ENCODE measurements at places on chromosomes 4 and X.
A peak's percentile ranks its signal among the peaks of the same experiment; 100 is the strongest.

GRCh38 chrX:103211012-103211715 is 3.7 kb upstream of the BEX4 start:
- DNase-seq: no peak

DNA sequence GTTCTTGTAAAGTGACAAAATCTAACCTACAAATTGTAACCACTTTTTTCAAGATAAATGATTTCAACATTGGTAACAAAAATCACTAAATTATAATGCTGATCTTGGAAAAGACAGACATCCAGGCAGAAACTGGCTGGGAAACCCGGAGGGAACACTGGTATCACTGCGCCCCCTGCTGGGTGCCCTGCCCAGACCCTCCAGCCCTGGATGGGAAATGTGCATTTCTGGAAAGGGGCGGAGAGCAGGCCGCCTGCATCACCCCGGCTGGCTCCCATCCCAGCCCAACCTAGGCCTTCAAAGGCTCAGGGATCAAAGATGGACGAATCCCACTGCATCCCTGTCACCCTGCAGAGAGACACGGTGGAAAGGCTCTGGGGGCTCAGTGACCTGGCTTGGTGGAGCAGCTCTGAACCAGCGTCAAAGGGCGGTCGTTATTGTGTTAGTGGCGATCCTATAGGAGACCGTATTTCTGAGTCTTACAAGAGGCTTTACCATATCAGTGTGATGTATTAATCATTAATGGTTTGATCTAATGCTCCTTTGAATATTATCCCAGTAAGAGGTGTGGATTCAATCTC is 37.3 kb downstream of the ACOX3 start:
- no peak for DNase-seq

DNA sequence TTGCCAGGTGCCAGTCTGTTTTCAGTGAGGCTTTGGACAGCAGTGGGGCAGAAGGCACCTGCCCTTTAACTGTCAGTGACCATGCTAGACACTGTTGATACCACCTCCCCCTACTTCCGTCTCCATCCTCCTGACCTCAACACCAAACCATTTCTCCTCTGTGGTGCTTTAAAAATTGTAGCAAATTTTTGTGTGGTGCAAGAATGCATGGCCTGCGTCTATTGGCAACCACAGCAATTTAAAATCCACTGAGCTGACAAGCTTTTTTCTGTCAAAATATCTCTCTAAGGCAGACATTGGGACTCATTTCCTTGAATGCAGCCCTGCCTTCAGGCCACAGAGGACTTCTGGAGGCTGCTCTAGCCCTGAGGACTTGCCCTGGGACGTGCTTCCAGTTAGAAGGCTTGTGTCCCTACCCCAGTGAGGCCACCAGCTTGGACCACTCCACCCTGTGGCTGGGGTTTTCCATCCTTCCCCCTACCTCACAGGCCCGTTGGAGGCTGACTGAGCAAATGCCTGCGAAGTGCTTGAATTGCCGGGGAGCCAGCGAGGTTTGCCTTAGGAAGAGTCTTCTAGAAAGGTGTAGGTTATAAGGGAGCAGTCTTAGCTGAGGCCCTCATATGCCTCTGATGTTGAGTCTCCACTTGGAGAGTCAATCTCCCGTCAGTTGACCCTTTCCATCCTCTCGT is 6.9 kb downstream of the PRRG3 start:
- no peak for DNase-seq

DNA sequence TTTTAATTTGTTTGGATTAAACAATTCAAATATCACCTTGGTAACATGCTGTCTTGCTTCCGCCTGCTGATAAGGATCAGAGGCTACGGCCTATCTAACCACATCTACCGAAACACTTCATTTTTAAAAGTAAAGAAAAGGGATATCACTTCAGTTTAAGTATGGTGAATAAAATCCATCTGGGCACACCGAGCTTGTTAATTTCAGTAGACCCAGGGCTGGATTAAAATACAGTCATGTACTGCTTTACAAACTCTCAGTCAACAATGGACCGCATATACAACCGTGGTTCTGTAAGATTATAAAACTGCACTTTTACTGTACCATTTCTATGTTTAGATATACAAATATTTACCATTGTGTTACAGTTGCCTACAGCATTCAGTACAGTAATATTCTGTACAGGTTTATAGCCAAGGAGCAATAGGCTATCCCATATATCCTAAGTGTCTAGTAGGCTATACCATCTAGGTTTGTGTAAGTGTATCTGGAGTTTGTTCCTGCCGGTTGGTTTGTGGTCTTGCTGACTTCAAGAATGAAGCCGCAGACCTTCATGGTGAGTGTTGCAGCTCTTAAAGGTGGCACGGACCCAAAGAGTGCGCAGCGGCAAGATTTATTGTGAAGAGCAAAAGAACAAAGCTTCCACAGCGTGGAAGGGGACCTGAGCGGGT is 40.0 kb downstream of the SEPTIN11 start:
- DNase-seq: peak; percentile 26

GRCh38 chr4:78645853-78646757 is 94.5 kb downstream of the ANXA3 start:
- DNase-seq: no peak

GRCh38 chrX:100586747-100587146 is 2.0 kb downstream of the TNMD start:
- DNase-seq: no peak

- DNase-seq: no peak
Measured at GRCh38 chrX:134161162-134161561, 75.8 kb upstream of the CCDC160 start.

- DNase-seq: no peak
Measured at GRCh38 chr4:92451782-92452181, 148.0 kb downstream of the GRID2 start.

DNA sequence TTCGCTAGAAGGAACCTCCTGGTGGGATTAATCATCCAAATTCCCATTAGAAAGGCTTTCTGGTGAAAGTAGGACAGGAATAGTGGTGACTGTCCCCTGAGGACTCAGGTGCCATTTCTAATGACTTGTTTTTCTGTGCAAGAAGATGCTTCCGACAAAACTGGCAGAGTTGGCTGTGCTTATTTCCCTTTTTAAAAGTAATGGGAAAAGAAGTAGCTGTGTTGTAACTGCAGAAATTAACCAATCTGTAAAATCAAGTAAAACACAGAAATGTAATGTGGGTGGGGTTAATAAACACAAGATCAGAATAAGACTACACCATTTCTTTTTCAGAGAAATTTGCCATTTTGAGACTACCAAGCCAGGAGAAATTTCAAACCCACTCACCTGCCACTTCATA is 55.0 kb upstream of the FAM9B start:
- no peak for DNase-seq

- no peak for DNase-seq
Measured at GRCh38 chrX:40282946-40283660, 185.3 kb upstream of the BCOR start.

DNA sequence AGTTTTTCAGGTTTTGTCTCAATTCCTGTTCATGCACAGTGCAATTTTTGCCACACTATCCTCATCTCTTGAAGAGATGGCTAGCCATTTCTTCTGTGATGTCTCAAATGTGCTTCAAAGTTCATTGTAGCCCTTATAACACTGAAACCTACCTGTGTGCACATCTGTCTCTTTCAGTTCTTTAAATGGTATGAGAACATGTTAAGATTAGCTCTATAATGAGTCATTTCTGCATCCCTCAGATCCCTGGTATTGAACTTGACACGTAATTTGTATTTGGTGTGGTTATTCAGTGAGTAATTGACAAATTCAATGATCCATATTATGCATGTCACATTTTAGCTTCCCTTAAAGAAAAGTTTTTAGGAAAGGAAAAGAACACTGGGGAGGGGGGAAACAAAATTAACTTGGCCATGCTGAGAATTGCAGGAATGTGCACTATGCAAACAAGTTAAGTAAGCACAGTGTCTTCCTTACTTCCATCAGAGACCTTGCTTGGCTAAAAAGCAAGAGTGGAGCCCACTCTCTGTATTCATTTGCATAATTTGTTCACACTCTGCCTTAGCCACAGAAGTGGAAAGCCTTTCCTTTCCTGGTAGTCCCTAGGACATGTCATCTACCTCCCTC is 659.8 kb upstream of the MAGEB2 start:
- DNase-seq: no peak

- DNase-seq: no peak
Measured at GRCh38 chr4:87857789-87858188, 25.0 kb downstream of the MEPE start.

DNA sequence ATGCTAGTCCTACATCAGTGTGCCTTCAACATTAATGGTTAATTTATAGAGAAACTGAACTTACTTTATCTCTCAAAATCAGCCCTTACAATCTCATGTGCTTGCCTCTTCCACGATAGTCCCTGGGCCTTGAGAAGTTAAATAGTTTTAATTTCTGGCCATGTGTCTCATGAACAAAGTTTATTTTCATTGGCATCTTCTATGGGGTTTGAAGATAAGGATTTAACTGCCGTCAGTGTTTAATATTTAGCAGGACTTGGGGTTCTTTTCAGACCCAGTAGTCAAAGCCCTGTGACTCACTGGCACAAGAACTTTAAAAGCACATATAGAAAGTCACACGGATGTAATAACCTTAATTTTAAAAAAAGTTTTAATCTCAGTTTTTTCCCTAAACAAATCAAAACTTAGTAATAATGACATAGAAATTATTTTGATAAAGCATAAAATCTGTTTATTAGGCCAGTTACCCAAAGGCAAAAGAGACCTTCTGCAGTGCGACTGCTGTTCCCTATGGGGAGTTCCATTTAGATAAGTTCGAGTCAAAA is 10.1 kb upstream of the MPP1 start:
- DNase-seq: no peak

GRCh38 chr4:25814301-25815136 is 48.3 kb downstream of the SEL1L3 start:
- no peak for DNase-seq

DNA sequence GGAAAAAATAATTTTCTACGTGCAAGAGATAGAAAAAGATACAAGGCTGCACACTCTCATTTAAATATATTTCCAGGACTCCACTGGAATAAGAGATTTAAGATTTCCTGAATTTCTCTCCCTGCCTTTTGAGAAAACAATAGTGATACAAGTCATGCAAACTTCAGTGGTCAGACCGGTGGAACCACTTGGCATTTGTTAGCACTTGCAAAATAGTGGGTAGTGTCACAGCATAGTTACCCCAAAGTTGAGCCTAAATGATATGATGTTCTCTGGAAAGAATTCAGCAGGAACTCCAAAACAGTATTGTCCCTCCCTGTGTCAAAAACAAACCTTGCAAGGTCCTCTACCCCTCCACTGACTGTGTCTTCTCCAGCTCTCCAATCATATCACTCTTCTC is 102.3 kb downstream of the ANKRD50 start:
- DNase-seq: no peak

GRCh38 chrX:9493936-9494335 is 29.1 kb downstream of the TBL1X start:
- DNase-seq: no peak

GRCh38 chr4:155479835-155480234 is 103.1 kb upstream of the MAP9 start:
- no peak for DNase-seq

- DNase-seq: no peak
Measured at GRCh38 chr4:168723569-168723968, 226.7 kb downstream of the PALLD start.

GRCh38 chr4:110793890-110794554 is 171.1 kb upstream of the PITX2 start:
- no peak for DNase-seq

- peak; percentile 78 for DNase-seq
Measured at GRCh38 chr4:185142912-185143600, at the start of gene SLC25A4. TSS of gene SLC25A4 (plus strand) at chr4:185143266. CDS start at chr4:185143373, 107 bp downstream.

DNA sequence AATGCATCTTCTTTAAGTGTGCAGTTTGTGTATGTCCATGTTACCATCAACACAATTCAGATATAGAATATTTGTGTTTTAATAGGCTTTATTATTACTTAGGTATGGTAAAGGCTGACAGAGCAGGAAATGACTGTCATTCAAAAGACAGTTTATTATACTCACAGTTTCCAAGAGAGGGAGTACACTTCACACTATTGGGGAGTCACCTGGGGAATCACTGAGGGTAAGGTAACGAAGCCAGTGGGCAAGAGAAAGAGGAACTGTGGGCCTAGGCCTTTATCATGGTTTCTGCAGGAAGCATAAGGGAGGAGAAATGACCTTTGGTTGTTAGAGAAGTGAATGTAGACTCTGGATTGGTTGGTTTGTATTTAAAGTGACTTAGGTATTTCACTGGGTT is 235.1 kb upstream of the HCCS start:
- DNase-seq: no peak

GRCh38 chrX:44828008-44828605 is 15.7 kb upstream of the DUSP21 start:
- no peak for DNase-seq

DNA sequence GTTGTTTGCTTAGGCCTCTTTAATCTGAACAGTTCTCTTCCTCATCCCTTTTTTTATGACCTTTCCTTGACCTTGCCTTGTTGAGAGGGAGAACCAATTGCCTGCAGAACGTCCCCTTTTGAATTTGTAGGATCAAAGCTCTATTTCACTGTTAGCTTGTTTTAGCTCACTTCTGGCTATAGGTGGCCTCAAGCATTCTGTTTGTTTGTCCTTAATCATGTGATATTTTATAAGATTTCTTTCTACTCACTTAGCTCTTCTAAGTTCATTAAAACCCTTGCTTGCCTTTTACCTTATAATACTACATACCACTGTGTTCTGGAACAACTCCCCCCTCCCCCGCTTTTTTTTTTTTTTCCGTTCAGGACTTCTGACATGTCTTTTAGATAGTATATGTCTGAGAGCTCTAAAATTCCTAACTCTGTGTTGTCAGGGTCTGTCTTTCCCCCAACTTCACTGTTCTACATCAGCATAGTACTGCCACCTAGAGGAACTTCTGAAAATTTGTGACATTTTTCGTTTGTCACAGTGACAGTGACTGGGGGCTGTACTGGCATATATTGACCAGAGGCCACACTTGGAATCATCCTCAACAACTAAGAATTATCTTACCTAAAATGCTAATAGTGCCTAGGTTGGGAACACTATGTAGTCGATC is 128.5 kb downstream of the LARP7 start:
- DNase-seq: no peak

- DNase-seq: no peak
Measured at GRCh38 chr4:19807505-19807904, 444.2 kb upstream of the SLIT2 start.

DNA sequence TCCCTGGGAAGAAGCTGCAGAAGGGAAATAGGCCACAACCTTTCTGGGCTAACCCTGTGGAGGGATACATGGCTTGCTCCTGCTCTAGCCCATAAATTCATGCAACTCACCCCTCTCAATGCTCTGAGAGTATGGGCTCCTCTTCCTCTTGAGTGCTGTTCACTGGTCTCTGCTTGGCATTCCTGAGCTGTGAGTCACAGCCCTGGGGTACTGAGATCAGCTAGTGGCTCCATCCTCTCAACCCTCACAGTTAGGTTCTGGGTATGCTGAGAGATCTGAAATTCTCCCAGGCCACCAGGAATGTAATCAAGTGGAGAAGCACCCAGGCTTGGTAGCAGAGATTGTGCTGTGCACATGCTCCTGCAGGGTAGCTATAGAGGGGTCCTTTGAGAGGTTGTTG is 60.6 kb upstream of the SPANXN2 start:
- no peak for DNase-seq

DNA sequence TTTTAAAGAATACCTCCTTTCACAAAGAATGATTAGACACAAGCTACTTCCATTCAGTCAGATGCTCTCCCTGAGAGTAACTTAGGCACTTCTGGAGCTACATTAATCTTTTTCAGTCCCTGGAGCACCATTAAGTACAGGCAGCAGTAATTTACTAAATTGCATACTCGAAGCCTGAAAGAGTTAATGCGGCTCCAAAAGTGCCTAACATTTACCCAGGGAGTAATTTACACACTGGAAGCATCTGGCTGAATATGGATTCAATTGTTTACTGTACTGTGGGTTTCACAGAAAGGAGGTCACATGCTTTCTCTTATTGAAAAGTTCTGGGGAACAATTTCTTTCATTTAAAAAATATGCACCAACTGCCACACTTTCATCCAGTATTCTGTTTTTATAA is 260.8 kb upstream of the TENM3 start:
- DNase-seq: no peak
